ENCODE measurements at places on chromosomes 6 and 20.
A peak's percentile ranks its signal among the peaks of the same experiment; 100 is the strongest.

DNA sequence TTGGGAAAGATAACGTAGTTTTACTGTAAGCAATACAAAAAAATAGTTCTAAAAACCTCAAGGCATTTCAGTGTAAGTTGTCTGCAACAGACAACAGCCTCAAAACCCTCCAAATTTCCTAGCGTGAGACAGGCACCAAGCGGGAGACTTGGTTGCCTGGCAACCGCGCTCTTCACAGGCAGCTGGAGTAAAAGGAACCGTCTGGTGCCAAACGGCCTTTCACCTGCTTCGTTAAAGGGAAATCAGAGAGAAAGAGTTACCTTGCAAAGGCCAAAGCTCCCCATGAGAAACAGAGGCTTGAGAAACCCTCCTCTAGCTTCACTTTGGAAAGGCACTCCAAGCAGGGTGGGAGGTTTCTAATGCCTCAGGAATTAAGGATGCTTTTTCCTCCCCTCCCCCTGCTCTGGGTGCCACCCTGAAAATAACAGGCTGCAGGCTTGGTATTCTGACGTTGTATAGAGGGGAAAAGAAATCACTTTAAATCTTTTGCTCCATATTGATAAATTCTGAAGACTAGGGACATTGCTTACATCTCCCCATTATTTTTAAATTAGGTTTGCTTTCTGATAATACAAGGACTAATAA is 129.7 kb upstream of the UFL1 start:
- no peak for DNase-seq

GRCh38 chr6:36280983-36281382 is 11.1 kb downstream of the PNPLA1 start:
- no peak for DNase-seq

DNA sequence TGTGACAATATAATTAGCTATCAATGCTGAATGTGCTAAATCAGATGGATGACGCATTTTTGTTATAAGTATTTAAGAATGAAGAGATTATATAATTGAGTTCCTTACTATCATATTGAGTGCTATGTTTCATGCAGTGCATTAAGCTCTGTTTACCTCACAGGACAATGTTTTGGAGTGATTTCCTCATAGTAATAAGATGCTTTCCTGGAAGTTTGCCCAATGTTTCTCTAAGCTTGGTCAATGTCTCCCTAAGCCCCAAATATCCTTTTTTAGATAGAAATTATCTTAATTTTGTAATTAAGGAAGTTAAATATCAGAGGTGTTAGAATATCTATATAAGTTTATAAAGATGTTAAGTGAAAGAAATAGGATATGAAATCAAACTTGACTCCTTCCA is 489.6 kb downstream of the MMUT start:
- no peak for DNase-seq

DNA sequence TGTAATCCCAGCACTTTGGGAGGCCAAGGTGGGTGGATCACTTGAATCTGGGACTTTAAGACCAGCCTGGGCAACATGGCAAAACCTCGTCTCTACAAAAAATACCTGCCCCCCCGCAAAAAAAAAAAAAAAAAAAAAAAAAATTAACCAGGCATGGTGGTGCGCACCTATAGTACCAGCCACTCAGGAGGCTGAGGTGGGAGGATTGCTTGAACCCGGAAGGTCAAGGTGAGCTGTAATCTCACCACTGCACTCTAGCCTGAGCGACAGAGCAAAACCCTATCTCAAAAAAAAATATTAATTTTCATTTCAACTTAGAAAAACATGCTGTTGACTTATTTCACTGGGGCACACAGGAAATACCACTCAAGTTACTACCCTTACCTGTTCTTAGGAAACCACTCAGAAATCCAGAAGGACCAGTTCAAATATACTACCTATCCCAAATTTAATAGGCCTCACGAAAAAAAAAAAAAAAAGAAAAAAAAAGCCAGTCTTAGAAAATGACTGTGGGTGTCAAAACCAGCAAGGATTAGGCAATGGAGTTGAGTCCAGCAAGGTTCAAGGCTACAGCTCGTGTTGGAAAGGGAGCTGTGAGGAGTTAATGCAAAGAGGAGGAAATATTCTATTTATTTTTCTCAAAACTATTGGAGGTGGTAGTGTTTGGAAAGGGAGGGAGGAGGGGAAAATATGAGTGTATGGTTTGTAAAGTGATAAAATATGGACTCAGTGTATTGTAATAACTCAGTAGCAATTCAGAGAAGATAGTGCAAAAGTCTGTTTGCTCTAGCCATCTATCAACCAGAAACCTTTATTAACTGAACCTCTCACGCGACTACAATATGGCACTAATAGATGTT is 33.9 kb upstream of the PIM1 start:
- DNase-seq = no peak

DNA sequence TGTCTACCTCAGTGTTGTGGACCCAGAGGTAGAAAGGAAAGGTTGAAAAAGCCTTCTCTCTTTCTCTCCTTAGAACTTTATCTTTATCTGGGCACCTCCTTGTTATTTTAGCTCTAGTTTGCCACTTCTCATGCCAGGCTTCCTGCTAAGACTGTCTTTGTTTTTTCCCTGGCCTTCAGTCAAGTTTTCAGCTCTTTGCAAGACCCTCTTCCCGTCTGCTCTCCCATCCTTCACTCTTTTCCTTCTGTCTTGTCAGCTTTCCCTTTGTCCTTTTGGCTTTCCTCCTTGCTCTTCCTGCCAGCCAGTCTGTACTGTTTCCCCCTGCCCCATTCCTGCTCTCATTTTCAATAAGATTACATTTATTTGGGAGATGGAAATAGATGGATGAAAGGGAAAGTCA is 86.8 kb upstream of the CCN6 start:
- no peak for DNase-seq

DNA sequence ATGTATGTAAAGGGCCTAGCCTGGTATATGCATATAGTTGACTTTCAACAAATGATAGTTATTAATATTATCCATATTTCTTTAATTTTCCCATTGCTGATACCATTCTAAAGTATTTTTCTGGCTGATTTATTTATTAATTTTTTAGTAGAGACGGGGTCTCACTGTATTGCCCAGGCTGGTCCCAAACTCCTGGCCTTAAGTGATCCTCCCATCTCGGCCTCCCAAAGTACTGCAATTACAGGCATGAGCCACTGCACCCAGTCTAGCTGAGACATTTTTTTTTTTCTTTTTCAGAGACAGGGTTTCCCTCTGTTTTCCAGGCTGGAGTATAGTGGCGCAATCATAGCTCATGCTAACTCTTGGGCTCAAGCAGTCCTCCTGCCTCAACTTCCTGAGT is 29.8 kb upstream of the MROH8 start:
- DNase-seq = no peak

- DNase-seq = no peak
These were observed 67.1 kb downstream of the NCOA7 start for GRCh38 chr6:125857846-125858245.

GRCh38 chr6:94350833-94351232 is 931.5 kb upstream of the EPHA7 start:
- DNase-seq = no peak

GRCh38 chr6:122422614-122423267 is 23.3 kb downstream of the HSF2 start:
- DNase-seq = no peak

- DNase-seq = no peak
These were observed 46.4 kb upstream of the CAP2 start for GRCh38 chr6:17347012-17347411.

DNA sequence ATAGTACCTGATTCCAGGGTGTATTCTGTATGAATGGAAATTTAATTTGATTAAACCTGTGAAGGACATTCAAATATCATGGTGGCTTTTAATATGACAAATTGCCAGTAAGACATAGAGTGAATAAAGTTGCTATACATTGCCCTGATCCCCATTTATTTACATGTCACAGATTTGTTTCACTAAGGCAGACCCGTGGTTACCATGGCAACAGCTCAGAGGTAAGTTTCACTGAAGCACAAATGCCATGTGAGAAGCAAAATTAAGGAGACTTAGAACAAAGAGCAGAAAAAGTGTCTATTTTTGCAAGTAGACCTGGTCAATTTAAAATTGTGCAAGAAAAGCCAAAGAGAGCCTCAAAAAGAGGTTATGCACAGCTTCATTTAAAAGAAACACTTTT is 63.7 kb downstream of the PXDC1 start:
- no peak for DNase-seq

GRCh38 chr6:165129086-165129485 is 180.3 kb downstream of the C6orf118 start:
- DNase-seq = no peak

DNA sequence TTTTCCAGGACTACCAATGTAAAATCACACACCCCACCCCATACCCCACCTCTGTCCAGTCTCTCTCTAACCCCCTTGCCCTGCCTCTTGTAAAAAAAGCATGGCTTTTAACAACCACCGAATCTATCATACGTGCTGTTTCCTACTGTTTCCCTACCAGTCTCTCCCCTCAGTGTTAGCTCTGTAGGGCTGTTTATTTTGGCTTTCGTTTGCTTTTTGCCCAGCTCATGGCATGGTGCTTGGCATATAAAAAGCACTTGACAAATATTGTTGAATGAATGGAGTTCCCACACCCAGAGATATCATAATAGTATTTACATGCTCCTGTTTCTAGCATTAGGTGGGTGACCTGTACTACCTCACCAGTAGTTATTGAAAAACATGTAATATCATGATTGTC is 148.2 kb downstream of the OPRM1 start:
- no peak for DNase-seq

DNA sequence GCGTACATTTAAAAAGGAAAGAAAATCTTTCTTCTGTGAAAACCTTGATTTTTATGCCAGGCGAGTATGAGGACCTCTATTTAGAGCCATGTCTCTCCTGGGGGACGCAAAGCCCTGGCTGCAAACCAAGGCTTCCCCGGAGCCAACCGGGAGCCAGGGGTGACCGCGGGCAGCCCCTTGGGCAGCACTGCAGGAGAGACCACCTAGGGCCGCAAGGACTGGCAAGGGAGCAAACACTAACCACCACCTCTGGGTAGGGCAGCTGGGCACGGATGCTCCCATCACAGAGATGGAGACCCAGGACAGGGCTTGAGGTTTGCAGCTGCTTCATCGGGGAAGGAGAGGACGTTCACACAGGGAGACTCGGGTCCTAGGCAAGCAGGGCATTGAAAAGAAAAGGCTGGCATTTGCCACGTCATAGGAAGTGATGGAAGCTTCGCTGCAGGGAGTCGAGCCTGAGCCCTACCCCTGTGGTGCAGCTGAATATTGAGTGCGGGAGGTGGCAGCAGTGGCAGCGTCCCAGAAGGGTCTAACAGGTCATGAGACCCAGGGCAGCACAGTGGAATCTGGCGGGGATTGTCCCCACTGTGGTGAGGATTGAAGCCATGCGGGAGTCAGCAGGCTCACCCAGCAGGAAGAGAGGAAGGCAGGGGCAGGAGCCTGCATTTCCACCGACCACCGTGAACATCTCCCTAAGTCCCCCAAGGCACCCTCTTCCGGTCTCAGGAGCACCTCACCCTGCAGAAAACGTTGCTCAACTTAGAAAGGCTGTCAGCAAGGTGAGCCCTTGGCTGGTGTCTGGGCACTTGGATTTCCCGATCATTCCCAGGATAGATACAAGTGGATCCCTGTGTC is 156.2 kb upstream of the CST7 start:
- DNase-seq = no peak

- no peak for DNase-seq
These were observed 521 bp downstream of the CDK5RAP1 start for GRCh38 chr20:33400812-33401183.

DNA sequence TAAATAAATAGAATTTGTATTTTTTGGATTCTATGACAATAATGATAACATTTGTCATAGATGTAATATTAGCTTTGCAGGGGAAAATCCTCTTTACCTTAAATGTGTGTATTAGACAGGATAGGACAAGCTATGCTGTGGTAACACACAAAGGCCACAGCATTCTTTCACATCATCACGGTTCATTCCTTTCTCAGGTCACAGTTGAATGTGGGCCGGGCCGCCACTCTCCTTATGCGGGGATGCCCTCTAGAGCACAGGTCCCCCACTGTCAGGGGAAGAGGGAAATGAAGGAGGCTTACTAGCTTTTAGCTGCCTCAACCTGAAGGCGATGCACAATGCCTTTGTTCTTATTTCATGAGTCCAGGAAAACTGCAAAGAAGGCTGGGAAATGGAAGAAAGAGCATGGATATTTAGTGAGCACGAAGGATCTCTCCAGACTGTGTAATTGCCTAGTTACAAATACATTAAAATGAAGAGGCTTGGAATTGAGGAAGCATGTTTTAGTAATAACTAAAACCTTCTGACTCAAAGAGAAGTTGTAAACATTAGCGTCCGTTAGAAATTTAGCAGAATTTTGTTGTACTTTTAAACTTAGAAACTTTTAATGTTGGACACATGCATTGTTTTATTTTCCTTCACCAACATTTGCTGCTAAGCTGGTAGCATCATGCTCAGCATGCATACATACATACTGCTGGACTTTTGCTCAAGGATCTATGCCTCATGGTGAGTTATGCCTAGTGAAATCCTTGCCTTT is 248.9 kb upstream of the FOXQ1 start:
- no peak for DNase-seq

DNA sequence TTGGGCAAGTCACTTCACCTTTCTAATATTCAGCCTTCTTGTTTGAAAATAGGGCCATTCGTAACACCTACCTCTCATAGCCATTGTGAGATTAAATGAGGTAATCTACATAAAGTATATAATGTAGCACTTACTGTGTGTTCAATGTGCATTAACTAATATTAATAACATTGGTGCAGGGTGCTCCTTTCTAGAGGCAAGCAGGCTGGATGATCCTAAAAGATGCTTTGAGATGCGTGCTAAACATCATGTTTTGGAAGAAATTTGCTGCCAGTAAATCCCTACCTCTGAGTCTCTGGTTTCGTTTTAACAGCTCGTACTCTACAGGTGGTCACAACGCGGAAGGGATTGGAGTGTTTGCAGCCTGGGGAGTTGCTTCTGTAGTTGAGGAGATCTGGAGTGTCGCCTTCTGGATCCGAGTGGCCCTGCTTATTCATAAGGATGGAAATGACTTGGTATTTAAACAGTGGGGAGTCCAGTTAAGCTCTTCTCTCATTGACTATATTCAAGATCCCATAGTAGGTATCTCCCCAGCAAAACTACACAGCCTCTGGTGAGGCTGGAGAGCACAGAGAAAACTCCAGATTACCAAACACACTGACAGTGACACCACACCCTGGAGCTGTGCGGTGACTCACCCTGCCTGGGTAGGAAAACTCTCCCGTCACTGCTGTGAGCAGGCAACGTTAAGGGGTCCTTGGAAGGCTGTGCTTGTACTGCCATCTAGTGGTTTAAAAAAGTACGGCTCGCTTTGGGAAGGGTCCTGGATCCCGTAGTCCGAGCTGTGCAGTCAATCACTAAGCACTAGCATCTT is 107.9 kb downstream of the MAP3K7 start:
- peak; percentile 89 for DNase-seq

DNA sequence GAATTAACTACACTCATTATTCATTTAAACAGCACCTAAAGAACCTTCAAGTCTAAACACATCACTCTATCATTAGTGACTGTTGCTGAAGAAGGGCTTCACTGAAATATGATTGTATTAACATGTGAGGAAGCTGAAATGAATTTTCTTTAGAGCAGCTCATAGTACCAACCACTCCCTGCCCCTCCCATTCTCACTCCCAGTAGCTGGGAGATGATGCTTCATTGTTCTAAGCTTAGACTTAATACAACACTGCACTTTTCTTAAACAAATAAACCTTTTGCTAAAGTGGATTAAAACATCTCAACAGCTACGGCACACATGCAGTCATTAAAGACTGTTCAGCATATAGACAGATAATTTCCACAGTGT is 63.1 kb downstream of the ATXN1 start:
- no peak for DNase-seq

- DNase-seq = no peak
These were observed 12.0 kb downstream of the GATA5 start for GRCh38 chr20:62463651-62464424.

GRCh38 chr20:31843288-31843687 is 2.1 kb downstream of the FOXS1 start:
- DNase-seq = no peak

- DNase-seq = no peak
These were observed 85.8 kb downstream of the DZANK1 start for GRCh38 chr20:18380908-18381529.
